Dermis microvascular lymphatic vessel endothelial cell (primary cell): ENCODE measurements at places on chromosomes 3 and 15. TPM values are rescaled to one million over a fixed set of nuclear protein-coding genes. Genes with fewer than 3 reads are reported as not detected.
A peak's percentile ranks its signal among the peaks of the same experiment; 100 is the strongest.

The ADPRH gene
- 8.7 and 10.5 TPM in 2 replicates for total RNA-seq

DNA sequence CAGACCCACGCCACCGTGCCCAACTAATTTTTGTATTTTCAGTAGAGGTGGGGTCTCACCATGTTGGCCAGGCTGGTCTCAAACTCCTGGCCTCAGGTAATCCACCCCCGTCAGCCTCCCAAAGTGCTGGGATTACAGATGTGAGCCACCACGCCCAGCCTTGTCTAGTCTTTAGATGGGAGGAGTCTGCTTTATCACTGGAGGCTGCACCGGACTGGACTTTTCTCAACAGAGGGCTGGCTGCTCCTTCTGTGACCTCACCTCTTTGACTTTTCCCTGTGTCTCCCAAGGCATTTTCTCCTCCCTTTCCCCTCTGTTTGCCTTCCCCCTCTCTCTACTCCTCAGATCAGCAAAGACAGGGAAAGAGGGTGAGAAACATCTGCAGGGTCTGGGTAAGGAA, 28.5 kb downstream of the SLCO2A1 start:
- DNase-seq = no peak

DNA sequence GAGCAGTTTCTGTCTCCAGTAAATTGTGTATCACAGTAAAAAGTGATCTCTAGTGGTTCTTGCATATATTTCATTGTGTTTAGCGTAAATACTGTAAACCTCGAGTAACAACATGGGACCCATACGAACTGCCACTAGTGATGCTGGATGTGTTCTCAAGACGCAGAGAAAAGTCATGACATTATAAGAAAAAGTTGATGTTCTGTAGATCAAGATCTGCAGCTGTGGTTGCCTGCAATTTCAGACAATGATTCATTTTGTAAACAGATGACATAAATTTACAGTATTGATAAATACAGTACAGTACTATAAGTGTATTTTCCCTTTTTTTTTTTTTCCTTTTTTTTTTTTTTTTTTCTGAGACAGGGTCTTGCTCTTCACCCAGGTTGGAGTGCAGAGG, 100.1 kb downstream of the DPH6 start:
- no peak for DNase-seq

DNA sequence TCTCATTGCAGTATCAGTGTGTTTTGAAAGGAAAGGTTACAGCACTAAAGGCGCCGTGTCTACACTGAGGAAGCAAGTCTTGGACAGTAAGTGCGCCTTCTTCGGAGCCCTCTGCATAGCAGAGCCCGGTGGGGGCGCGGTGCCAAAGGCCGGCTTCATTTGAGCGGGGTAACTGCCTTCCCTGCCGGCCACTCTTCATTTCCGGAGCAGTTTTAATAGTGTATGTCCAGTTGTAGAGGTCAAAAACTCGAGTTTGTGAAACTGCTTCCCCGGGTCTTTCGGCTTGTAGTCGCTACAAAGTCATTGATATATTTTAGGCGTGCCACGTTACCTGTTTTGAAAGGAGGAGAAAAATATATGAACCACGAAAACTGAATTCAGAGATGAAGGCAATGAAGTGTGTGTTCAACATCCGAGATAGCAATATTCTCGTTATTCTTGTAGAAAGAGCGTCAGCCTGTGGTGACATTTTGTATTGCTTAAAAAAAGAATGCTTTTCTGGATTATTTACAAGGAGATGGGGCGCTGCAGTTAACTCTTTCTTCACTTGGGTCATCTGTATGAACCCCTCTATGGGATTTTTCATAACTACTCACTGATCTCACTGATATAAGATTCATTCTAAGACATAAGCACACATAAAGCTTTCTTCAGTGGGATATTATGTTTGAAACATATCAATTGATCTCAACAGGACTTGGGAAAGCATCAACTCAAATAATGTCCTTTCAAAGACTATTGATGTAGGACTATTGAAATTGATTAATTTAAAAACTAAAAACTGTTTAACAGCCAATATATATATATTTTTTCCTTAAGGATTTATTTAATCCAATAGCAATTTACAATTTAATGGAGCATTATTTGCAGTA, 3.0 kb downstream of the ALCAM start:
- DNase-seq = peak; percentile 77
